ENCODE measurements at places on chromosomes 12 and 14.
A peak's percentile ranks its signal among the peaks of the same experiment; 100 is the strongest.

- no peak for DNase-seq
Observed at GRCh38 chr14:34678306-34678705, 36.1 kb downstream of the CFL2 start.

DNA sequence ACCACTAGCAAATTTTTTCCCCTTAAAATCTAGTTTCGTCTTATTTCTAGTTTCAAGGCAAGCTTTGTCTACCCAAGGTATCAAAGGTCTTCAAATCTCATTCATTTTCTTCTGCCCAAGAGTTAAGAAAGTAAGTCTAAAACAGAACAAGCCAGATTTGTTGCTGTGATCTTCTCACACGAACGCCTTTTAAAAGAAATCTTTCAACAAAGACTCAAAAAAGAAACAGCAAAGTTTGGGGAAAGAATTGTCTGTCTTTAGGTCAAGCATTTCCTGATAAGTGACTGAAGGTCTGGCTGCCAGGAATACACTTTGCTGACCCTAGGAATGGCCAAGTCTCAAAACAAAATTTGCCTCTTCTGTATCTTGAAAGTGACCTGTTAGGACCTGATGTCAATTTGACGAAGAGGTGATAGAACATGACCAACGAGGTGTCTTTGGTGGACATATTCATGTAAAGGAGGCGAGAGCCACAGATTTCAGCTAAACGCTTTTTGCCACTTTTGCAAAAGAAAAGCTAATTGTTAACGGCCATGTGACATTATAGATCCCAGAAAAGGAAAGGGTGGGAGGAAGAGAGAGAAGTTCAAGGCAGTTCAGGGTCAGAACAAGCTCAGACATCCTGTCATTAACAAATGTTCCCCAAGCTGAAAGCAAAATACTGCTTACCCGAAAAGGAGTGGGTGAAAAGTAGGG, 1.7 kb downstream of the CDK17 start:
- peak; percentile 15 for DNase-seq

DNA sequence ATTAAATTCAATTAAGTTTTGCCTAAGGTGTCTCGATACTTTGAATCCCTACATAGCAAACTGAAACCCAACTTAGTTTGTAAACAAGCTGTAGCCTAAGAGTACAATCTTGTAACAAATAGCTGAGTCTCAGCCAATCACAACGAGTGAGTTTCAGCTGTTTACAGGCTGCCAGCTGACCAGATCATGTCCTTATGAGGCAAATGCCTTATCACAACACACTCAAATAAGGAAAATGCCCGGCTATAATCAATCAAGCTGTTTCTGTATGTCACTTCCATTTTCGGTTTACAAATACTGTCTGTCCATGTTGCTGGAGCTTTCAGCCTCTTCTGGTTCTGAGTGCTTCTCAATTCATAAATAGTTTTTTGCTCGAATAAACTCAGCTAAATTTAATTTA, 943.8 kb downstream of the SLC16A7 start:
- no peak for DNase-seq

DNA sequence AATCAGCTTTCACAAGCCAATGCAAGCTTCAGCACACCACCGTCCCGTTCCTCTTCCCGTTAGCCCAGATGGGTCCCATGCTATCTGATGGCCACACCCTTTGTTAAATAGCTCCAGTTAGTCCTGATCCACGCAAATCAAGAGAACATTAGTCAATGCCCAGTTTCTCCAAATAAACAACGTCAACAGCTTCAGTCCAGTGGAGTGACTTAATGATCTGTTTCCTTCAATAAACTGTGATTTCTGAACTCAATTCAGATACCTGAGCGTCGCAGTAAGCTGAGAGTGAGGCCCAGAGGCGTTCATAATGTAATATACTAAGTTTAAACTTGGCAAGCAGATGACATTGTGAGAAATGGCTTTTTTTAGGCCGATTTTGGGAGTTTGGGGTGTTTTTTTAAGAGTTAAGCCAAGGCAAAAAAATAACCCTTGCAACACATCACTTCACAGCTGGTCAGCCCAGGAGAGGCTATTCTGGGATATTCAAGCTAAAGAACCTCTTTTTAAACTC, 112.3 kb downstream of the ZFP36L1 start:
- DNase-seq, result peak; percentile 59

DNA sequence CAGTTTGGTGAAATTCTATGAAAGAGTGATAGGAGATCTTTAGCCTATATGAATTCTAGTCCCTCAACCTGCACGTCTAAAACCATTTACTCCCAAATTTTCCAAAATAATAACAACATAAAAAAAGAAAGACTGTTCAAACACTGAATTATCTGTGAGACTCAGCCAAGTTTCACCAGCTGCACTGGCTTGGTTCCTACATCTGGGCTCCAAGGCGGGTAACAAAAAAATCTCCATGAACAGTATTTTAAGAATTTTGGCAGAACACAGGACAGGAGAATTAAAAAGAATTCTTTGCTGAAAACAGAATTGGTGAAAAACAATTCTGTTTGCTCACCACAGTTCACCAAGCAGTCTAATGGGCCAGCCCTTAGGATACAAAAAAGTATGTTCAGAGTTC, 536.8 kb upstream of the ATP2B1 start:
- DNase-seq, result no peak

DNA sequence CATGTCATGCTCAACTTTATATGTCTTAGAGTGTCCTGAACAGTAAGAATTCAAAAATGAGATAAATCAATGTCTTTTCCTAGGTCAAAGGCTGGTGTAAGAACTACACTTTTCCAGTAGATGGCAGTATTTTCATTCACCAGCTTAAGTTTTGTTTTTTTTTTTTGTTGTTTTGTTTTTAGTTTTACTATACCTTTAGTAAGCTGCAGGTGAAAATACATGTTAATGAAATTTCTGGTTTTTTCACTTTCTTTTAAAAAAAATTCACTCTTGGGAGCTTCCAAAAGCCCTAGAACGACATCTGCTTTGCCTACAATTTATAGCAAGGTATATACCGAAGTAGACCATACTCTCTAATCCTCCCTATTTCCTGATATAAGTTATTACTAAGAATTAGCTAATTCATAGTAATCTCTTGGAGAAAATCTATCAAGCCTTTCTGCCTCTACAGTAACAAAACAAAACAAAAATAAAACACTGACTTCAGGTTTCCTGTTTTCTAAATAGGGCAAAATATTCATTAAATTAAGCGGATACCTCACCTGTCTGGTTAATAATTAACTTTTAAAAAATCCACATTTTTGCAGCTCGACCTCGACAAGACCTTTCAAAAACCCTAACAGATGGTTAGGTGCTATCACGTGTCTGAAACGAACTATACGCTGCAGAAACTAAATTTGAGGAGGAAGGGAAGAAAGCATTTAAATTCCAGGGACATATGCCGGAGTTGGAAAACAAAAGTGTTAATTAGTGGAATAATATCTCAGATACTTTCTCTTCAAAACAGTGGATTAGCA, 2.7 kb upstream of the SAMD4A start:
- peak; percentile 45 for DNase-seq

GRCh38 chr14:50901361-50901760, 29.5 kb downstream of the ABHD12B start:
- peak; percentile 7 for DNase-seq

- DNase-seq, result peak; percentile 23
Observed at GRCh38 chr12:32423559-32423958, 24.2 kb downstream of the FGD4 start.

GRCh38 chr14:98997526-98998205, 274.3 kb downstream of the BCL11B start:
- DNase-seq, result no peak

DNA sequence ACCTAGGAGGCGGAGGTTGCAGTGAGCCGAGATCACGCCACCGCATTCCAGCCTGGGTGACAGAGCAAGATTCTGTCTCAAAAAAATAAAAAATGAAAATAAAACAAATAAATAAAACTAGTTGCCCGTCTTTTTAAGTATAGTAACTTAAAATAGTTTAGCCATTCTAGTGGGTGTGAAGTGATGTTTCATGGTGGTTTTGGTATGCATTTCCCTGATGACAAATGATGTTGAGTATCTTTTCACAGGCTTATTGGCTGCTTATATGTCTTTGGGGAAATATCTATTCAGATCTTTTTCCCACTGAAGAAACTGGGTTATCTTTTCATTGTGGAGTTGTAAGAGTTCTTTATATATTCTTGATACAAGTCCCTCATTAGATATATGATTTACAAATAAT, 102.4 kb upstream of the METAP2 start:
- no peak for DNase-seq

DNA sequence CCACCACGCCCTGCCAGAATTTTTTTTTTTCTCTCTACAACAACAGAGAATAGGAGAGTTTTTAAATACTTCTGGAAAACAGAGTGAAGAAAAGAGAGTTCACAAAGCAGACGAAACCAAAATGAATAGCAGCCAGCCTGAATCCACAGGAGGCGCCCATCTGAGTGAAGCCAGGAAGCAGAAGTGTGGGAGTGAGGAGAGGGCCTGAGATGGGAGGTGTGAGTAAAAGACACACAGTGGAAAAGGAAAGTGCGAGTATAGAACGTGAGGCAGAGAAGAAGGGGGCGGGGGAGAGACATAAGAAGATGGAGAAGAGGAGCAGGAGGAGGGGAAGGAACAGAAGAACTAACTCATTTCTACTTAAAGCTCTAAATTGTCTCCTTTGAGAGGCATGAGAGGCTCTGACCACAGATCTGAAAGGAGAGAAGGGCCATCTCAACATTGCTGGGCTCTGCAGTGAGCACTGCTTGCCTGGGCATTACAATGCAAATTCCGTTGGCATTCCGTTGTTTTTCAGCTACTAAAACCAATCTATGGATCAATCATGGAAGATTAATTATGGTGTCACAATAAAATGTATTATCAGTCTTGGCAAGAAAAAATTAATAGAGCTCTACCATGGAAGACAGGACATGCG, 140.1 kb upstream of the CPSF6 start:
- peak; percentile 67 for DNase-seq

DNA sequence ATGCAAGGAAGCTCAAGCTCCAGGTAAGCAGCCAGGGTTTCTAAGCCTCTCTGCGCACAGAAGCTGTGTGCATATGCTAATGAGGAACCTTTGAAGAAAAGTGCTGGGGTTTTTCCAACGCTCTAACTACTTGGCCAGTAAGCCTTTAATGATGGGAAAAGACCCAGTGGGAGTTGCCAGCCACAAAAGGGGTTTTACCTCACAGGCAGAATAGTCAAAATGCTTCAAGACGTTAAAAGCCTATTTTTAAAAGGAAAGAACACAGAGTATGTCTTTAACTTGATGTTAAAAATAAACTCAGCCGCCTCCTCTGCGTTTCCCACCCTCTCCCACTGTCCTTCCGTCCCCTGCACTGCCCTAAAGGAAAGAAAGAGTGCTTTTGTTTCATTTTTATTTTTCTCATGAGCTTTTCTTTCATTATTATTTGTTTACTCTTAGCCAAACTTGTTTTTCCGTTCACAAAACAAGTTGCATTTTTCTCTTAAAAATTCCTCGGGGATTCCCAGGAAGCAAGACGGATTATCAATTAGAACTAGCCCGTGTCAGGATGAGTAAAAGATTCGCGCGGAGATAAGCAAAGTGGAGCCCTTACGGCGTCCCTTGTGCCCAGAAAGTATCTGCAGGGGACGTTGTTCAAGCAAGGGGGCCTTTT, 209.8 kb upstream of the NUDT4 start:
- DNase-seq, result peak; percentile 13

- DNase-seq, result no peak
Observed at GRCh38 chr12:92757597-92758121, 54.9 kb downstream of the PLEKHG7 start.

DNA sequence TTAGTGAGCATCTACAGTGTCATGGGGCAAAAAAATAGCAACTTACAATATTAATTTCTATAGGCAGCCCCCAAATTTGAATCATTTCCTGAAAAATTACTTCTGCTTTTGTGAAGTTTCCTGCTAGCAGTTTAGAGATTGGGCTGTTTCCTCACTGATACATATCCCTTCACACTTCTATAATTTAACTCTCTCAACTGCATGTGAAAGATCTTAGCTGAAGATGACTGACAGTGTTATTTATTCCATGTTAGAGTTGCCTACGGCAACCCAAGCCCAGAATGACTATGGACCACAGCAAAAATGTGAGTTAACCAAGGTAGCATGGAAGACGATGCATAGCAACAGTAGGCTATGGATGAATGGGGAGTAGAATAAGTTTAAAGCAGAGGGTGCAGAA, at the start of gene KLRG1:
Gene KLRG1, plus strand, starts transcription at position 134 of the 400 bp plus-strand sequence. Its CDS starts 90 bp downstream, at position 224.
- DNase-seq, result peak; percentile 54

DNA sequence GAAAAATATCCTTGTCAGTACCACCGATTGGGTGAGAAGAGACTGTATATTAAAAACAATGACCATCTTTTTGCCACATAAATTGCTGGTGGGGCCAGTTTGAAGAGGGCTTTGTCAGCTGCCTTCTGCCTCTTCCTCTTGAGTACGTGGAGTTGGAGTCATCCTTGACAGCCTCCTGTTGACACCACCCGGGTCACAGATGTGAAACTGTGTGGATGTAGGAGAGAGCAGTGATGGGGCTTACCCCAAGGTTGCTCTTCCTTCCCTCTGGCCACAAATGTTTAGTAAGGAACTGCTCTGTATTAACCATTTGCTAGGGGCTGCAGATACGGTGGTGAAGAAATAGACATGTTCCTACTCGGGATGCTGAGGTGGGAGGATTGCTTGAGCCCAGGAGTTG, 12.2 kb downstream of the PTPN11 start:
- DNase-seq, result peak; percentile 19

GRCh38 chr14:39232554-39233415, 930 bp upstream of the MIA2 start:
- DNase-seq, result peak; percentile 82

GRCh38 chr14:64193821-64194220, 100.3 kb downstream of the ESR2 start:
- no peak for DNase-seq

- no peak for DNase-seq
Observed at GRCh38 chr14:101495284-101495683, 66.0 kb upstream of the DIO3 start.

- DNase-seq, result no peak
Observed at GRCh38 chr12:131561891-131562684, 148.8 kb upstream of the SFSWAP start.

DNA sequence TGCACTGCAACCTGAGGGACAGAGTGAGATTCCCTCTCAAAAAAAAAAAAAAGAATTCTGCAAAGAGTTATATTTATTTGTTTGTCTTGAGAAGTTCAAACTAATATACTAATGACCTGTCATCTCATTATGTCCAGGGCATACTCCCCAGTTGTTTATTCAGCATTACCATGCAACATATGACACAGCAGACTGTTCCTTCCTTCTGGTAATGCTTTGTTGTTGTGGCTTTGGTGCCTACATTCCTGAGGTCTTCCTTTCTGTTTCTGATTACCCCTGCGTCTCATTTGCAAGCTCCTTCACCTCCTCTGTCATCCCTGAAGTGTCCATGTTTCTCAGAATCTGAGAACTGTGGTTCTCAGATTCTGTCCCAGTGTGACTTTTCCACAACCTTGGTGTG, 55.3 kb downstream of the DERA start:
- no peak for DNase-seq

GRCh38 chr14:92236243-92236900, 86.6 kb upstream of the SLC24A4 start:
- no peak for DNase-seq

- no peak for DNase-seq
Observed at GRCh38 chr14:97029800-97030199, 232.6 kb downstream of the VRK1 start.

DNA sequence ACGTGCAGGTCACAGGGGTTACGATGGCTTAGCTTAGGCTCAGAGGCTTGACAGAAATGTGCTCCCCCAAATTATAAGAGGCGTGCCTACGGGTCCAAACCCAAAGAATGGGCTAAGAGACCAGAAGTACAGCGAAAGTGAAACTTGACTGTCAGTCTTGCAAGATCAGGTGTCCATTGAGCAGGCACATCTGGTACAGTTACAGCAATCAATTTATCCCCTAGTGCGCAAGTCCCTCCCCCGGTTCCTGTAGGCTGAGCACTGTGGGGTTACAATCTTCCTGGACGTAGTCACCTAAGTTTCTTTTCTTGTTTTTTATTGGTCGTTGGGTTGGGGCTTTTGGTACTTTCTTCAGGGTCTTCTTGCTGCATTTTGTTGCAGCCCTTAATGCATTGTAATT, 134.2 kb downstream of the UNC79 start:
- no peak for DNase-seq
